ENCODE measurements at places on chromosomes 3 and 15. TPM values are rescaled to one million over a fixed set of nuclear protein-coding genes. Genes with fewer than 3 reads are reported as not detected.

DNA sequence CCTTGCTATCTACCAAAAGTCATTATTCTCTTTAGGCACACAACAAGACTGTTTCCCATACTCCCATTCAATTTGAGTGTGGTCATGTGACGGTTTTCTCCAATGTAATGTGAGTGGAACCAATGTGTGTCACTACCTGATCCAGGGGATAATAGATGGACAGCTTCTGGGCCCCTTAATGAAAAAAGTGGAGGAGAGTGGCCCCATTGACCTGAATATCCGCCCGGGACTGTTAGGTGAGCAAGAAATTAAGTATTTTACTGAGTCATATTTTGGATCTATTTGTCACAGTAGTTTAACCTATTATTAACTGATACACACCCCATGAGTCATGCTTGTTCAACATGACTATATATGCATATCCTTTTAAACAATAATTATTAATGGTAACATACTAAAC, 15.1 kb upstream of the ARID3B start:
- DNase-seq = no peak

DNA sequence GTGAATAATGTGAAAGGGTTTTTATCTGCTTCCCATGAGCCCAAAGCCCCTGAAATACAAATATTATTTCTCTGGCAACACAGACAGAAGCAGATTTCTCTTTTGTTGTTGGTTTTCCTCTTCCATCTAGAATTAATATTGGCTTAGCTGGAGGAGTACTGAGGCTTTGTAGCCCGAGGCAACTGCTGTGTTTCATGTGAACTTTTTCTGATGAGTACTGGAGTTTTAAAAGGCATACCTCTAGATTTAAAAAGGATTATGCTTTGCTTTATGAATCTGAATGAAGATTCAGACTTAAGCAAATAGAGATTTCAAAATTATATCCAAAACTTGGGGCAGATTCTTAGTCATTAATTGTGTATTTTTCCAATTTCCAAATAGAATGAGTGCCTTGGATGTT, 50.9 kb downstream of the IQCH start:
- DNase-seq = no peak

DNA sequence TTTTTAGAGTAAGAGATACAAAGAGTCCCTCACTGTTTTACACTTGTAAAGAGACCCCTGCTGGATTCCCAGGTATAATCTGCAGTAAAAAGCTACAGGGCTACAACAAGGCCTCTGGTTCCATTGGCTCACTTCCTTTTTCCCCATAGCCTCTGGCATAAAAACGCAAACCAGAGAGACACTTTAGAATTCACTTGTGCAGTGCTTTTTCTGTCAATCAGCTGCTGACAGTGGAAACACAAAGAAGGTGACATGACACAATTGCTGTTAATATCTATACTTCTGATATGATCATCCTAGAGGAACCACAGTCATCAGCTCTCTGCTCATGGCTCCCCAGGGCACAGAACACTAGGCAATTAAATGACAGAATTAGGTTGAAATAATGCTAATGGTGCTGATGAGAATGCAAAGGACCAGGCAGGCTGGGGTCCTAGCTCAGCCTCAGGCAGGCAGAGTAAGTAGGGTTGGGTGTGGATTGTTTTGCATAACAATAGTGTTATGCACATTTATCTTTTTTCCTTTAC, 667.9 kb upstream of the CFAP20DC start:
- DNase-seq = no peak

Gene NME9
- total RNA-seq = 0.20 TPM

Gene ANKUB1
- not detected for total RNA-seq

GRCh38 chr3:37971467-37971866, 19.1 kb upstream of the VILL start:
- no peak for DNase-seq

- DNase-seq = no peak
These were observed 6.6 kb upstream of the GPR171 start for GRCh38 chr3:151209654-151210053.

GRCh38 chr3:166248784-166249183, 411.6 kb upstream of the BCHE start:
- no peak for DNase-seq

Gene ADCY5
- total RNA-seq = not detected

Gene ZIC1
- total RNA-seq = not detected

Gene NANOGP8
- not detected for total RNA-seq

GRCh38 chr15:63484433-63485186, 19.8 kb upstream of the USP3 start:
- DNase-seq = no peak

DNA sequence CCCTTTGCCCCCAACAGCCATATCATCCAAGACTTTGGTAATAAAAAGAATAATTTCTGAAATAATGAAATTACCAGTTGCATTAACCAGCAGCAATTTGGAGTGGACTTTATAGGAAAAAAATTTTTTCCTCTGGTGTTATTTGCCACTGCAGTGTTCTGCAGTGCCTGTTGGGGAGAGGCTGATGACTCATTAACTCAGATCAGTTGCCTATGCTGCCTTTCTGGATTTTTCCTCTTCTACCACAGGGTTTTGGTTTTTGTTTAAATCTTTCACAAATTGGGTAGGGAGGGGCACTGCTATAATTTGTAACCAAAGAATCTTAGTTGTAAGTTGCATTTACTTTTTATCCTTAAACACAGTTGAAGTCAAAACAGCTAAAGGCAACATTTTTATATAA, 22.7 kb downstream of the ATP6V1A start:
- no peak for DNase-seq

GRCh38 chr3:179512378-179512777, 50.3 kb upstream of the ACTL6A start:
- DNase-seq = no peak

Gene CCDC9B
- total RNA-seq = 2.0 TPM

All from activated CD4-positive, alpha-beta memory T cell treated with anti-CD3 and anti-CD28 coated beads, Interleukin-2, amount 10 ng/mL, durations not matched to agents 7 days and 5 days (primary cell).